Glomerular endothelial cell (primary cell): ENCODE measurements at places on chromosomes 5 and 9. TPM values are rescaled to one million over a fixed set of nuclear protein-coding genes. Genes with fewer than 3 reads are reported as not detected.

GRCh38 chr5:88873447-88873846 lies 9.5 kb downstream of the MEF2C start:
- no peak for DNase-seq

DNA sequence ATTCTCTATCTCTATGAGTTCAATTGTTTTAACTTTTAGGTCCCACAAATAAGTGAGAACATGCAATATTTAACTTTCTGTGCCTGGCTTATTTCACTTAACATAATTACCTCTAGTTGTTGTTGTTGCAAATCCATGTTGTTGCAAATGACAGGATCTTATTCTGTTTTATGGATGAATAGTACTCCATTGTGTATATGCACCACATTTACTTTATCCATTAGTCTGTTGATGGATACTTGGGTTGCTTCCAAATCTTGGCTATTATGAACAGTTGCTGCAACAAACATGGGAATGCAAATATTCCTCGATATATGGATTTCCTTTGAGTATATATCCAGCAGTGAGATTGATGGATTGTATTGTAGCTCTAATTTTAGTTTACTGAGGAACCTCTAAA lies 36.3 kb downstream of the MEGF9 start:
- no peak for DNase-seq

DNA sequence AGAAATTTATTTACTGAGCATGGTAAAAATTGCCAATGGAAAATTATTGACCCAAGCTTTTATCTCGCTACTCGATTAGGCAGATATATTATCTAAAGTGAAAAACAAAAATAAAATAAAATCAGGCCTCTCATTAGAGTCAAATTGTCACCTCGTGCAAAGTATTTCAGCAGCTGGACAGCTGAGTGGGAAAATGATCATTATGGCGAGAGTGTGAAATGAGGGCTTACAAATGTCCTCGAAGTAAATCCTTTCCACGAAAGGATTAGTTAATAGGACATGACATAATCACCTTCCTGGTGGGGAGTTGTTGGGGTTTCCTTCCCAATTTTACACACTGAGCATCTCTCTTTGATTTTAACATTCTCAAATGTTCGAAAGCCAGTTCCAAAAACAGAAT lies 5.4 kb upstream of the DPYSL3 start:
- no peak for DNase-seq

DNA sequence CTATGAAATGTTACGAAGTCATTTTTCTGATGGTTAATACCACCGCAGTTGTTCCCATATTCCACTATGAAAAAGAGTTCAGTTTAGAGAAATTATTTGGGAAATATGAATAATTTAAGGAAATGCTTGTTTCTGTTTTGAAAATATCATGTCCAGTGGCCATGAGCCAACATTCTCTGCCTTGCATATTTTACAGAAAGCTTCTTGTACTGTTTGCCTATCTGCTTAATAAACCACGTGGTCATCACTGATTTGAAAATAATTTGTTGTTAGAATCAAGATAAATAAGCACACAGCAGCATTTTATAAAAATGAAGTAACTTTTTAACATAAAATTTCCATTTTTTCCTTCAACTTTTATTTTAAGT lies 381.5 kb upstream of the CDH18 start:
- DNase-seq, result no peak

CDH10 gene
- 1.1 and 2.6 TPM in 2 replicates for total RNA-seq
